Esophagus squamous epithelium (tissue), 5 donors: ENCODE measurements at places on chromosomes 12 and 14.

- no peak for DNase-seq
Measured at GRCh38 chr14:58376791-58377190, 18.9 kb upstream of the TOMM20L start.

GRCh38 chr12:89062996-89063395, 289.3 kb downstream of the DUSP6 start:
- DNase-seq: no peak

DNA sequence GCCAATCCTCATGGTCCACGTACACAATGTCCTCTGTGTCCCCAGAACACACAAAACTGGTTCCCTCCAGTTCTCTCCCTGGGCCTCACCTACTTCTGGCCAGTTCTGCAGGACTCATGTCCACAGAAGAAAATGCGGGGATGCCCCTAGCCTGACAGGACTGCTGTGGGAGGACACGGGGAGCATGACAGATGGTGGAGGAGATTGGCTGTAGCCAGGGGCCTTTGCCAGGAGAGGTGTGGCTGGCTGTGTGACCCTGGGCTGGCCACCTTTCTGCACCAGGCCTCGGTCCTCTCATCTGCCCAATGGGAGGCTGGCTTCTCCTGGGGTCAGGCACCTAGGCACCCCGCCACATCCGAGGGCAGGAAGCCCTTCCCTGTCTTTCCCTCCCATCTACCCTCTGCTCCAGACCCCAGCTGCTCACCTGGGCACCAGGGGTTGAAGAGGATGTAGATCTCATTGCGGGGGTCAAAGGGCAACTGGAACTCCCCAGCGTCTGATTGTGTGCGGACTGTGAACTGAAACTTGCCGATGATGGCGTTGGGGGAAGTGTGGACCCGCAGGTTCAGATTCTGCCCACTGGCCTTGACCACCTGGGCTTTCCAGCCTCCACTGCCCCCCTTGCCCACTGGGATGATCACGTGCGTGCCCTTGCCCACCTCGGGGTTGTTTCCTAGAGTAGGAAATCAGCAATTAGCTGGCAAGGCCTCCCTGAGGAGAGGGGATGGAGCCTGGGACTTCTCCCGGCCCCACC, 2.8 kb downstream of the TGM1 start:
- no peak for DNase-seq

DNA sequence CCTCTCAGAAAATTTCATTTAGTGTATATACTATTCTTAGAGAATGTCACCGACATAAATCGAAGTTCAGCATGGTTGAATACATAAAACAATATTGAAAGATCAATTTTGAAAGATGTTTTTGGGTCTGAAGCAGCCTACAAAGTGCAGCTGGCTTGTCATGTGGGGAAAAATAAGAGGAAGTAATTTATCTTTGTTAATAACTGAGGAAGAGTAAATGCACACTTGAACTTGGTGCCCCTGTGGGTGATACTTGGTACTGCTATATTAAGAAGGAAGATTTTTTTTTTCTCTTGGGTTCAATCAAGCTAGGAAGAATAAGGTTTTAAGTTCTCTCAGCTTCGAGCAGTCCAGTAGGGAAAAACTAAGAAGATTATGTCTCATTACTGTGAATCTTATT, 661.3 kb downstream of the RPL10L start:
- DNase-seq: no peak

- no peak for DNase-seq
Measured at GRCh38 chr12:80622271-80622670, 85.2 kb upstream of the MYF6 start.

- no peak for DNase-seq
Measured at GRCh38 chr12:6463216-6463615, 7.3 kb downstream of the VAMP1 start.

DNA sequence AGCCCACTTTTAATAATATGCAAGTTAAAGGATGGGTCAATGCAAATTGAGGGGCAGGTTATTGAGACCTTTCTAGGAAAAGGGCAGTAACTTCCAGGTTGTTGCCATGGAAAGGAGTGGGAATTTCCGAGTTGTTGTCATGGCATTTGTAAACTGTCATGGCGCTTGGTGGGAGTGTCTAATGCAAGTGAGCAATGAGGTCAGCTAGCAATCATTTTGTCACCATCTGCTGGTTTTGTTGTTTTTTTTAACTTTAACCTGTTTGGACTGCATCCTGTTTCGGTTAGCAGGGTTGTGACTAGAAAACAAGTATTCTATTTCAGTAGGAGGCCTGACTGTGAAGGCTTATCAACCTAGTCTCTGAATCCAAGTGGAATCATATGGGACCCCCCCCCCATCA, 85.8 kb upstream of the TSPAN11 start:
- no peak for DNase-seq

DNA sequence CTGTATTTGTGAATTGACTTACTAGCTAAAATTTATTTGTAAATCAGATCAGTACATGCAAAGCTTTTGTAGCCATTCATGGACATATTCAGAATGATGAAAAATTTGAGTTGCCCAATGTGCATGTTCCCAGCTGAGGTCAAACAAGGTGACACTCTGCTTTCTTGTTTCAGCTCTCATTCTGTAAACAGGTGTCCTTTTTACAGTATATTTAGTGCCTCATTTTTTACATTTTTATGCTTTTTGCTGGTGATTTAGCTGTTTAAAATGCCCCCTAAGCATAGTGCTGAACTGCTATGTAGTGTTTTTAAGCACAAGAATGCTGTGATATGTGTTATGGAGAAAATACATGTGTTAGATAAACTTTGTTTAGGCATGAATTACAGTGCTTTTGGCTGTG, 76.3 kb downstream of the MIA2 start:
- DNase-seq: no peak

DNA sequence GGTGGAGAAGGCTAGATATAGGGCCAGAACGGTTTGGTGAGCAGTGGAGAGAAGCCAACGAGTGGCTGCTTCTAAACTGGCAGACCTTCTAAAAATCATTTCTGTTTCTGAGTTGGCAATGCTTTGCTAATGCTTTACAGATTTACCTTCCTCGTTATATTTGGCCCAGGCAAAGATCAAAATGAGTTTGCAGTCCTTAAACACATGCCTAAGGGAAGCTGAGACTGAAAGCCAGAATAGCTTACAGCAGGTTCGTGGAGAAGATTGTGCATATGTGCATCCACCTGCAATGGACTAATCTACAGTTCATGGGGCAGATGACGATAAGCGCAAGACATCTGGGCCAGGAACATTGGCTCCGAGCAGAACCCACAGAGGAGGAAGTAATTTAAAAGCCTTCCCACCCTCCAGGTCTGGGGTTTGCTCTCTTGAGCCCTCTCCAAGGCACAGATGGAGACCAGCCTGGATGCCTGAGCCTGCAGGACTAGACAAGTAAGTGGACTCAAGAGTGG, 99.4 kb downstream of the NINJ2 start:
- DNase-seq: no peak

DNA sequence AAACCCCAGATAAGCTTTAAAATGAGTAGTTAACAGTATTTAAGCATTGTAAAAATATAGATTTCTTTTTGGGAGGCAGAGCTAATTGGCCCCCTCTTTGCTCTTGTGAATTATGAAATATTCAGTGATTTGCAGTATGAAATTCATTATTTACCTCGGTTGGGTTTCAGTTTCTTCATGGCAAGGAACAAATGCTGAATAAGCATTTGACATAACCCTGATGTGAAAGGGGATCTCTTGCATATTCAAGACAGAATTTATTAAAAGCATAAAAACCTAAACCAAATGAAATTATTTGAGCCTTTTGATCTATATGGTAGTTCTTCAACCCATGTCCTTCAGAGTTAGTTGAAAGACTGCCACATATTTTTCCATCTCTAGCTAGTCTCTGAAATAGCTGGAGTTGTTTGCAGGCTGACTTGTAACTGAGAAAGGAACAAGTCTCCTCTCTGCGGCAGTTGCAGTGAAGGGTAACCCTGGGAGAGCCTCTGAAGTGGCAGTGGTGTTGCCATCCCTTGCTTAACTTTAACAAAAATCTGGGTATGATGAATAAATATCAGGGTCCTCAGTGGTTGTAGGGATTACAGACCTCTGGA, 690 bp downstream of the AKAP6 start:
- no peak for DNase-seq

- no peak for DNase-seq
Measured at GRCh38 chr12:19436931-19437330, 2.4 kb upstream of the AEBP2 start.

DNA sequence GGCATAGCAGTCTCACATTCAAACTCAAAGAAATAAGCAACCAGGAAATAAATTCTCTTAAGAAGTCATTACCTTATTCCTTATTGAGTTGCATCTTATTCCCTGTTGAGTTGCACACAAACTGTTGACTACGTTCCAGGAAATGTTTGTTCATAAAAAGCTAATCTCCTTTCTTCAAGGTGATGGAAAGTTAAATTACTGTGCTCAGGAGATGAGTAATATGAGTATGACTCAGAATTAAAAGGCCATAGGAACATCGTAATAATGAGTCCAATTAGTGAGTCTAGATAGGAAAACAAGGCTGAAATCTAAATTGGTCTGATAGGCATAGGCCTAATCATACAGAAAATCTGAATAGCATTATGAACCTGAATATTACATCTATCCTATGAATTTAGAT, 203.1 kb downstream of the SLC2A13 start:
- no peak for DNase-seq

GRCh38 chr14:70680748-70681147, 39.0 kb downstream of the TTC9 start:
- no peak for DNase-seq

GRCh38 chr12:110330544-110330943, 49.5 kb downstream of the ATP2A2 start:
- DNase-seq: no peak

- DNase-seq: no peak
Measured at GRCh38 chr14:25381498-25381897, 331.6 kb upstream of the STXBP6 start.

DNA sequence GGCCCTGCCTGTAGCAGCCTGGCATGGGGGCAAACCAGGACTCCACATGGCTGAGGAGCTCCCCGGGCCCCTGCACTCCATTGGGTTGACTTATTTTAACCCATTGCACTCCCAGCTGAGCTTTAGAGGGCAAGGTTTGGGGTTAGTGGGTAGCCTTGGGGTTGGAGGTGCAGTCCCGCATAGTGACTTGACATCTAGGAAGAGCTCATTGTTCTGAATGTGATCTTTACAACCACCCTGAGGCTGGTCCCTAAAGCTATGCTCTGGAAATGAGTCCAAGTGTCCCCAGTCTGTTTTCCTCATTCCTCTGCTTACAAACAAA, 36.4 kb downstream of the NFKBIA start:
- no peak for DNase-seq

DNA sequence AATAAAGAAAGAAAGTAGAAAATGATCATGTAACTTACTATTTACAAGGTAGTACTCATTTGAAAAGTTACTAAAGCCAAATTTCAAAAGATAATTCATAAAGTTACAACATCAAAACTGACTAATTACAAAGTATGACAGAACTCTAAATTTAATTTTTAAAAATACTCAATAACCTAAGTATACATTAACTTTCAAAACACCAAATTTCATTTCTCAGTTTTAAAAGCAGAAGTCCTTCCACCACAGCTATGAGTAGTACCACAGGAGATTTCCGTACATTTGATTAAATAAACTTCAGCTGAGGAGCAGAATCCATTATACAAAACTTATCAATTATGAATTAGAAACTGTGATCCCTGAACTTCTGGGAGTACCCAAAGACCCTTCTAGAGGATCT, 100.8 kb upstream of the BBS10 start:
- no peak for DNase-seq

DNA sequence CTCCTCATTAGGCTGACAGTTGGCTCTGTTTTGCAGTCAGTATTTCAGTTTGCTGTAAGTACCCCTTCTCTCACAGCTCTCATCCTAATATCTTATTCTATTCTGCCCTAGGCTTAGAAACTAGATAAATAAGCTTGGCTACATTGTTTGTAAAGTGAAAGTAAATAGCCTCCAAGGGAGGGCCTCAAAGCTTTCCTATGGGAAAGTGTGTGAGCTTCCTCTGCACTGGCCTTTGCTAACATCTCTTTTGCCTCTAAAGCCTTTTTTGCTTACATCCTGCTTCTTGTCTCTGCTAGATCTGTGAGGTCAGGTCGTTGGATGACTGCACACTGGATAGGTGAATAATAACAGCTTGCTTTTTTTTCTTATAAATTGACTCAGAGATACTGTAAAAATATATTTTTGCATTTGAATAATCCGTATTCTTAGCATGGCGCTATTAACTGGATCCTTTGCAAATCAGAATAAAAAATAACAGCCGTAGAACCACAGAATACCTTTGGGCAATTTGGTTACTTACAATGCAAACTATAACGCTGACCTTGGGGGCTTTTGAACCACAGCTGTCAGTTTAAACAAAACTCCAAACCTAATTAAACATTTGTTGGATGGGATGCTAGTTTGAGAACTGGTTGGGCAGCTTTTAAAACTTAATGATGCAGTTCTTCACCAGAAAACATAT, 55.1 kb downstream of the TTC6 start:
- no peak for DNase-seq

- no peak for DNase-seq
Measured at GRCh38 chr14:47060050-47060449, 408.5 kb upstream of the RPL10L start.

DNA sequence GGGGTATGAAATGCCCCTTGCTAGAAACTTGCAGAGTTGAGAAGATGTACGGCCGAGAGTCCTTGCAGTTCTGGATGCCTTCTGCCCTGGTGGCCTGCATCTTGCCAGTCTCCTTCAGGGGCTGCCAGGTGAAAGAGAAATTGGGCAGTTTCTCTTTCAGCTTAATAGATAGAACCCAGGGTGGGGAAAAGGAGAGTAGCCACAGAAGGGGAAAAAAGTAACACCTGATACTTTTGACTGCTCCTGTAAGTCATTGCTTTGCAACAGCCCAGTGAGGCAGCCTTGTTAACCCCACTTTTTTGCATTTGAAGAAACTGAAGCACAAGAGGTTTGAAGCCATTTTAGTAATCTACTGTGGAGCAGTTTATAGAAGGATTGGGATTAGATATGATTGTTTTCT, 27.6 kb downstream of the TDP1 start:
- DNase-seq: no peak

- DNase-seq: no peak
Measured at GRCh38 chr14:88421286-88421685, 35.8 kb downstream of the SPATA7 start.

GRCh38 chr12:131865180-131865875, 29.1 kb upstream of the ULK1 start:
- no peak for DNase-seq

- DNase-seq: no peak
Measured at GRCh38 chr12:13093191-13093847, 10.1 kb downstream of the GSG1 start.

GRCh38 chr12:94699801-94700200, 49.4 kb upstream of the TMCC3 start:
- DNase-seq: no peak

DNA sequence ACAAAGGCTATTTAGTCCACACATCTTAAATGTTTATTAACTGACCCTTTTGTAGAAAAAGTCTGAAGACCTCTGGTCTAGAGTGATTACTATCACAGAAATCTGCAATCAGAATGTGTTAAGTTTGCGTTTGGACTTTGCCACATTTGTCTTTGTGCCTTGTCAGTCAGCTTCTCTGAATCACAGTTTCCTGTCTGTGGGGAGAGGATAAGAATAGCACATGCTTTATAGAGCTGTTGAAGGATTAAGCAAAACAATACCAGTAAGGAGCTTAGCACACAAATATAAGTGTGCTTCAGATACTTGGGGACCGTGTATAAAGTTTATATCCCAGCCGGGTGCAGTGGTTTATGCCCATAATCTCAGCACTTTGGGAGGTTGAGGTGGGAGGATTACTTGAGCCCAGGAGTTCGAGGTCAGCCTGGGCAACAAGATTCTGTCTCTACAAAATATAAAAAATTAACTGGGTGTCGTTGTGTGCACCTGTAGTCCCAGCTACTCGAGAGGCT, 63.0 kb upstream of the BTG1 start:
- no peak for DNase-seq

- DNase-seq: no peak
Measured at GRCh38 chr14:99732436-99733210, 48.5 kb downstream of the CYP46A1 start.
